ENCODE measurements at places on chromosomes 6 and 20. TPM values are rescaled to one million over a fixed set of nuclear protein-coding genes. Genes with fewer than 3 reads are reported as not detected.

The TMEM244 gene
- total RNA-seq: not detected

The GSTA1 gene
- total RNA-seq: not detected

The SIGLEC1 gene
- not detected for total RNA-seq

The BNIP5 gene
- total RNA-seq: not detected

The CD93 gene
- not detected for total RNA-seq

The NFATC2 gene
- total RNA-seq: 0.23 TPM

The PSORS1C2 gene
- not detected for total RNA-seq

The BHLHE23 gene
- total RNA-seq: not detected

The CRISP2 gene
- 0.23 TPM for total RNA-seq

The MEP1A gene
- 0.08 TPM for total RNA-seq

The DYNLT2 gene
- 0.50 TPM for total RNA-seq

The CLDN20 gene
- total RNA-seq: not detected

The IYD gene
- not detected for total RNA-seq

The GSTA2 gene
- 0.37 TPM for total RNA-seq

The ARFGEF3 gene
- 0.23 TPM for total RNA-seq

The NT5E gene
- total RNA-seq: 0.08 TPM

The TPD52L2 gene
- total RNA-seq: 56.7 TPM

The IPCEF1 gene
- total RNA-seq: 0.54 TPM

The HLA-DPA1 gene
- total RNA-seq: 5.2 TPM

The SLC13A3 gene
- total RNA-seq: not detected

The PAK5 gene
- 0.21 TPM for total RNA-seq

The FHL5 gene
- total RNA-seq: not detected

The MAPK13 gene
- total RNA-seq: not detected

The LINC00237 gene
- not detected for total RNA-seq

The TREML2 gene
- 0.10 TPM for total RNA-seq

The ULBP2 gene
- total RNA-seq: 11.6 TPM

The PPP1R16B gene
- total RNA-seq: 0.16 TPM
